ENCODE measurements at places on chromosomes 11 and 22. TPM values are rescaled to one million over a fixed set of nuclear protein-coding genes. Genes with fewer than 3 reads are reported as not detected.

- no peak for DNase-seq
These were observed 29.5 kb downstream of the CARD18 start for GRCh38 chr11:105109855-105110687.

GRCh38 chr11:14789879-14790484, 102.0 kb downstream of the CYP2R1 start:
- no peak for DNase-seq

GRCh38 chr11:114774599-114775361, 96.5 kb downstream of the NXPE2 start:
- DNase-seq: peak; percentile 86

The MS4A1 gene
- total RNA-seq: not detected

The TP53AIP1 gene
- not detected for total RNA-seq
